Activated T-helper 1 cell treated with anti-CD3 and anti-CD28 coated beads, Interleukin-2, amount 50 U/mL, for 16 hours (primary cell): ENCODE measurements at places on chromosomes 2 and 18.

GRCh38 chr2:16128746-16129610 lies 188.6 kb downstream of the MYCN start:
- DNase-seq = no peak

DNA sequence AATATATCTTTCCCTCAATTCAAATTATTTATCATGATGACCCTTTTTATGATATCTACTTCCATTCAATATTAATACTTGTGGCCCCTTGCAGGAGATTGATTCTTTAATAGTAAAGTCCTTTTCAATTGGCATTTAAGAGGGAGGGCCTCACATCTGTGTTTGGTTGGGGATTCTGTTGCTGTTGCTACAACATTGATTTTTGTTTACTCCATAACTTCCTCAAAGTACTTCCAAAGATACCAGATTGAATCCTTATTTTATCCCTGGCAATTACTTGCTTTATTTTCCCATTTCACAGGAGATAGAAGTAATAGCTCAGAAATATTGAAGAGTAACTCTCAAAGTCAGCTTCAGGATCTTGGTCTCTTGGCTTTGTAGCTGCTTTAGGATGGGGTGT lies 32.8 kb downstream of the MEIS1 start:
- no peak for DNase-seq

GRCh38 chr2:18050001-18050400 lies 171.5 kb downstream of the KCNS3 start:
- no peak for DNase-seq

DNA sequence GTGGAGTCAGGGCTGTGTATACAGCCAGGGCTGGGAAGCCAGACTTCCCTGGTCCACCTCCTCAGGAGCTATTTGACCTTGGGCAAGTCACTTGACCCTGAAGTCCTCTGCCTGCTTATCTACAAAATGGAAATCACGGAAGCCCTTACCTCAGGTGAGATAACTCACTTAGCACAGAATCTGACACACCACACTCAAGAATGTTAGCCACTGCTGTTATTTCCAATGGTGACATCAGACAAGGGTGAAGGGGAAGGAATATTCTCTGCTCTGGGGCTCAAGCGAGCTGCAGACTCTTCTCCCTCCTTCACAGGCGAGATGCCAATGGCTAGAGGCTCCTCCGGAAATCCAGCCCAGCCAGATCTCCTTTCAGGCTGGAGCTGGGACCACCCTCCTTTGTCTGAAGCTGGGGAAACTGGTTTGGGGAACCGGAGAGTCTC lies 189.6 kb downstream of the HAUS1 start:
- no peak for DNase-seq

DNA sequence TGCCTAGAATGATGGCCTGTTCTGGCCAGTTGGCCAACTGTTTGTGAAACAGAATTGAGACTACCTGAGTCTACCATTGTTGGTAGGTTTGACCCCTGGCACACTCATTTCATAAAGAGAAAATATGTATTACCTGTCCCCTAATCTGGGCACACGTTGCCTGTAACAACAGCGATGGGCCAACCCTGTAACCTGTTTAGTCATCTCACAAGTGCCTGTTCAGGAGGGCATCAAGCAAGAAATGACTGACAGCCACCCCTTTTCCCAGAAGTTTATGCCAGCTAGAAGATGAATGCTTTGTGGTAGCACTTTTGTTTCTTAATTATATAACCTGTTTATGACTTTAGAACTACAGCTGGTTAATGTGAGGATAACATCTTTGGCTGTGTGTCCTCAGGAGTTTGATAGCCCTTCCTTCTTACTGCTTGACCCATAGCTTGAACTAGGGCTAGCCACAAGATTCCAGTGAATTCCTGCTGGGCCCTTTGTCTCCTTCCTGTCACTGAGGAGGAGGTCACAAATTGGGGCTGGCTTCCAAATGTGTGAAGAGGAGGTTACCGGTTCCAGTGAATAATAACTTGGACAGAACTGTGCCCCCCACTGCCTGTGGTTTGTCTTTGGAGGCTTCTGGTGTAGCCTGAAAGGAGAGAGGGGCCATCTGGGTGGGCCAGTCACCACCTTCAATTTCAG lies 273.9 kb upstream of the EPAS1 start:
- no peak for DNase-seq

GRCh38 chr2:173218326-173219056 lies 136.2 kb upstream of the CDCA7 start:
- DNase-seq = no peak

DNA sequence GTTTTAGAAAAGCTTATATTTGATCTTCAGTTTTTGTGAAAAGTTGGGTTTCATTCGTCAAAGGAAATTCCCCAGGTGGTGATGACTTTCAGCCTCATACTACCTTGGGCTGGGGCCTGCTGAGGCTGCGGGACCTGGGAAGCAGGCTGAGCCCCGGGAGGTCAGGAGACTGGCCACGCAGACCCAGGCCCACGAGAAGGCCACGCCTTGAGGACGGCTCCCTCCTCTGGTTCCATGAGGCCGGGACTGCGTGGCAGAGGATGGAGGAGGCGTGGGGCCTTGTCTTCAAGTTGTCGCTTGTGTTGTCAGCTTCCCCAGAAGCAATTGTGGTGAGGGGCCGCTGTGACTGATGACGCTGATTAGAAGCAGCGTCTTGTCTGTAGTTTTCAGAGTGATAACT lies 11.8 kb downstream of the CNDP2 start:
- DNase-seq = no peak

GRCh38 chr18:76545433-76546087 lies 50.5 kb upstream of the ZNF516 start:
- DNase-seq = no peak

GRCh38 chr2:50785816-50786215 lies 246.1 kb downstream of the NRXN1 start:
- DNase-seq = no peak

- no peak for DNase-seq
Observed at GRCh38 chr18:45320724-45321123, 294.6 kb upstream of the SLC14A2 start.

DNA sequence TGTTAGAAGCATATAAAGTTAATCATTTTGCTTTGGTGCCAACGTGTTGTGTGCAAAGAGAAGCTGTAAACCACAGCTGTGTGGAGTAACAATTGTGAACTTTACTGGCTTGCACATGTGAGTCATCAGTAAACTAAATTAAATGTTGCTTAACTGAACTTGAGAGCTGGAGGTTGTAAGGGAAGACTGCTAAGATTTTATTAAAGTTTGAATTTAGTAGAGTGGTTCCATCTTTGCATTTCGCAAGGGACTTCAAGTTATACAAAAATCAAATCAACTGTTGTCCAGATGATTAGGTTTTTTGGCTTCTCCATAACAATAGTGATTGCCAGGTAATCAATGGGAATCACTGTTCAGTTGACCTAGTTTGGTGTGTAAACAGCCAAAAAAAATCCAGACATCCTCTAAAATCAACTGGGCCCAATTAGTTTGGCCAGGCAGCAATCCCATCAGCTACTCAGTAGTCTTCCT lies 247.4 kb downstream of the MYO3B start:
- no peak for DNase-seq

DNA sequence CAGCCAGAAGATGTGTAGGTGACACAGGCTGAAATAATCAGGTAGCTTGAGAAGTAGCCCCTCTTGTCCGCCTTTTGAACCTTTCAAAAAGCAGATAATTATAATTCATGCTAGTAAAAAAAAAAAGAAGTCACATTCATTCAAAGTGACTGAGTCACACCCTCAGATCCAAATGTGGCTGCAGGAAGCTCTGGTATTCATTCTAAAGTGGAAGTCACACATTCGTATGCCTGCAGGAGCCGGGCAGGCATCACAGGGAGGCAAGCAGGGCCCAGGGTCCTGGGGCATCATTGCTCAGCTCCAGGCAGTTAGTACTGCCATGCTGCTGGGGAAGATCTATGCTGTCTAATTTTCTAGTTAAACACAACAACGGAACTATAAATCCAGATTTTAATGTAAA lies 21.7 kb upstream of the RAB11FIP5 start:
- no peak for DNase-seq

DNA sequence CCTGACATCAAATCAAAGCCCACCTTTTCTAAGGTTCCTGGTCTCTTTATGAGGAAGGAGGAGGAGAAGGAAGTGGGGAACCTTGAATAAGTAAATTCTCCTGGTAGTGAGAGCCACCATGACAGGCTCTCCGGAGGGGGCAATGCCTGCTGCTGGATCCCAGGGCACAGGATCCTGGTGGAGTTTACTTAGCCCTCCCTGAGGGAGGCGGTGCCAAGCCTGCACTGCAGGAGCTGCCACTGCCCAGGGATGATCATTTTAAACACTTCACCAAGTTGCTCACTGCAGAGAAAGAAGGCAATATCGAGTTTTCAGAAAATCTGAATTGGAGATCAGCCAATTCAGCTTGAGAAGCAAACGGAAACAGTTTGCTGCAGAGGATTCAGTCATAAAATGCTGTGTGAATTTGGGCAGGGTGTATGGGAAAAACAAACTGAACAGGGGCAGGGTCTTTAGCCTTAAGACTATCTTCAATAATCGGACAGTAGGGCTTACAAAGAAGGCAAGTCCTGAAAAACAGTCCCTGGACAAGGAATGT lies 200.7 kb downstream of the RAD51AP2 start:
- DNase-seq = no peak

DNA sequence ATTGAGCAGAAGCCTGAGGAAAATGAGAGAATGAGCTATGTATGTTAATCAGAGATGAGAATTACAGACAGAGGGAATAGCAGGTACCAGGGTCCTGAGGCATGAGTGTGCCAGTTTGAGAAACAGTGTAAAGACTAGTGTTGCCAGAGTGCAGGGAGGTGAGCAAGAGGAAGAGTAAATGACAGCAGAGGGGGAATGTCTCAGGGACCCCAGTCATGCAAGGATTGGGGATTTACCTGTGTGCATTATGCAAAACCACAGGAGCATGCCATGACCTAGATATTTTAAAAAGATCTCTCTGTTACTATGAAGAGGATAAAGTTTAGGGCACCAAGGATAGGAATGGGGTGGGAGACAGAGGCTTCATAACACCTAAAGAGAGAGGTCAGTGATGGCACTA lies 72.1 kb downstream of the TTC32 start:
- DNase-seq = no peak

GRCh38 chr2:38497670-38498037 lies 105.1 kb downstream of the HNRNPLL start:
- no peak for DNase-seq

- no peak for DNase-seq
Observed at GRCh38 chr2:55395724-55396605, 23.7 kb downstream of the CCDC88A start.

GRCh38 chr2:10762651-10763460 lies 41.4 kb downstream of the ATP6V1C2 start:
- DNase-seq = no peak

DNA sequence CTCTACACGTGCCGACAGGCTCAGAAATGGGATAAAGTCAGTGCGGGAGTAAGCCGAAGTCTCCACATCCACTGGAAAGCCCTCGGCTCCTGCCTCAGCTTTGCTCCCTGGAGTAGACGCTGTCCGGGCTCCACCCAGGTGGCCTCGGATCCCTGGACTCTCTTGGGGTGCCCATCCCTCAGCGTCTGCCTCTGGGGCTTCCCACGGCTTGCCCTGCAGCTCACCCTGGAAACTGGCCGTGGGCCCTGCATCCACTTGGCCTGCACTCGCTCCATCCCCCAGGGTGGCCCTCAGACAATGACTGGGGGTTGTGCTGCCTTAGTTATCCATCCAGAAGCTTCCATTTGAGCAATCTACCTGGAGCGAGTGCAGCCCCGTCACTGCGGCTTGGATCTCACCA lies 36.2 kb upstream of the TAF1B start:
- no peak for DNase-seq

DNA sequence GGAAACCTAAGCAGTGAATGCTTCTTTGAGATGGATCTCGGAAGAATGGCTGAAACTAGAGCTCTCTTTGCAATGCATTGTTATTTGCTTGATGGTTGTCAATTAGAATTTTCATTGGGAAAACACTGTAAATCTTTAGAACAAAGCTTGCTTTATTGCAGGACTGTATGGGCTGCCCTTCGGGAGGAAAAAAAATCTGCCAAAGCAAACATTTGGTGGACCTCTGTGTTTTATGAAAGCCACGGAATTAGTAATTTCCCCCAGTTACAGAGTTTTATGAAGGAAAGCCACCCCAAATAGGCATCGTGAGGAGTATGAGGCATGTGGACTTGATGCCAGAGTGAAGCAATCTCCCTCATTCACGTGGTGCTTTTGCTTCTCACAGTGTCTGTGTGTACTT lies 33.5 kb downstream of the RHBDD1 start:
- DNase-seq = no peak

- DNase-seq = no peak
Observed at GRCh38 chr2:21676676-21677075, 552.9 kb downstream of the TDRD15 start.

DNA sequence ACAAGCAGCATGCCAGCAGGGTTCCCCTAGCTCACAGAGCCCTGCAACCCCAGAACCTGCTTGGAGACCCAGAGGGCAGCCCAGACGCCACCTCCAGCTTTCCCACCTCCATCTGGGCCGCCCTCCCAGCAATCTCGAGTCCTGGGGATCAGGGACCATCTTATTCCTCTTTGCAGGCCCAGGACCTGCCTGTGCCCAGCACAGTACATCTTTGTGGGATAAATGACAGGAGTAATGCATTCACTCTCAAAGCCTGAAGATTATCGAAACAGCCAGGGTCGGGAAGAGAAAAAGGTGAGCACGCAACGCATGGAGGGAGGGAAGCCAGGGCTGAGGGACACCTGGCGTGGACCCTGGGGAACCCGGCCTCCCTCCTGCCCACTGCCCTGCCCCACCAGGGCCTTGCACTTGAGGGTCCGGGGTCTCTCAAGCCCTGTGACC lies 144.1 kb downstream of the NDUFA10 start:
- no peak for DNase-seq

- peak; percentile 6 for DNase-seq
Observed at GRCh38 chr2:2057125-2057721, 273.9 kb downstream of the MYT1L start.

GRCh38 chr2:95058989-95059641 lies 33.6 kb downstream of the MAL start:
- no peak for DNase-seq

DNA sequence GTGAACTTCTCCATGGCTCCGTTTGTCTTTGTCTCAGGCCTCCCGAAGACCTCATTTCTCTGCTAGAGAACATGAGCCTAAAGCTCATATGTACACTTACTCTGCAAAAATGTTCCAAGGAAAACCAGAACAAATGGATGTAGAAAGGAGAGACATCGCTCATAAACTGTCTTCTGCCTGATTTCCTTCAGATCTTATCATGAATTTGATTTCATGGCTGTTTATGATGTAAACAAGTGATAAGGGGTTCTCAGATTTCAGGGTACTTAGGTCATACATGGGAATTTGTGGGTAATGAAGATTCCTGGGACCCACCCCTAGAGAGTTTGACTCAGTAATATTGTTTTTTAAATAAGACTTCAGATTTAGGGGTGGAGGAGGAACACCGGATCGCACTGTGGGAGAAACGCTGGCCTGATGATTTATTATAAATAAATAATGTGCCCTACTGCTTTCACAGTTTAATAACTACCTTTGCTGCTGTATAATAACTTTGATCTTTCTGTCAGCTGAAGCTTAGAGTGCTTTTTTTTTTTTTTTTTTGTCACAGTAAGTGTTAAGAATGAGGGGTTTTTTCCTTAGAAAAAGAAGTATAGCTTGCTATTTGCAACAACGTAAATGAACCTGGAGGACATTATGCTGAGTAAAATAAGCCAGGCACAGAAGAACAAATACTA lies 14.9 kb downstream of the AOX1 start:
- DNase-seq = no peak
